ENCODE measurements at places on chromosomes 5 and 9.
A peak's percentile ranks its signal among the peaks of the same experiment; 100 is the strongest.

DNA sequence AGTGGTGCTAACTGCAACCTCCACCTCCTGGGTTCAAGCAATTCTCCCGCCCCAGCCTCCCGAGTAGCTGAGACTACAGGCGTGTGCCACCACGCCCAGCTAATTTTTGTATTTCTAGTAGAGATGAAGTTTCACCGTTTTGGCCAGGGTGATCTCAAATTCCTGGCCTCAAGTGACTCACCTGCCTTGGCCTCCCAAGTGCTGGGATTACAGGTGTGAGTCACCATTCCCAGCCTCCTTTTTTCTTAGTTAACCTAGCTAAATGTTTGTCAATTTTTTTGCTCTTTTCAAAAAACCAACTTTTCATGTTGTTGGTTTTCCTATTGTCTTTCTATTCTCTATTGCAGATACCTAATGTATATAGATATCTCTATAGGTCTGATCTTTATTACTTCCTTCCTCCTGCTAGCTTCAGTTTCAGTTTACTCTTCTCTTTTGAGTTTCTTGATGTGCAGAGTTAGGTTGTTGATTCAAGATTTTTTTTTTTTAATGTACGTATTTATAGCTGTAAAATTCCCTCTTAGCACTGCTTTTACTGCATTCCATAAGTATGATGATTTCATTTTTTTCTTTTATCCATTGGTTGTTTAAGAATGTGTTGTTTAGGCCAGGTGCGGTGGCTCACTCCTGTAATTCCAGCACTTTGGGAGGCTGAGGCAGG, 32.9 kb downstream of the FGD3 start:
- DNase-seq, result no peak

DNA sequence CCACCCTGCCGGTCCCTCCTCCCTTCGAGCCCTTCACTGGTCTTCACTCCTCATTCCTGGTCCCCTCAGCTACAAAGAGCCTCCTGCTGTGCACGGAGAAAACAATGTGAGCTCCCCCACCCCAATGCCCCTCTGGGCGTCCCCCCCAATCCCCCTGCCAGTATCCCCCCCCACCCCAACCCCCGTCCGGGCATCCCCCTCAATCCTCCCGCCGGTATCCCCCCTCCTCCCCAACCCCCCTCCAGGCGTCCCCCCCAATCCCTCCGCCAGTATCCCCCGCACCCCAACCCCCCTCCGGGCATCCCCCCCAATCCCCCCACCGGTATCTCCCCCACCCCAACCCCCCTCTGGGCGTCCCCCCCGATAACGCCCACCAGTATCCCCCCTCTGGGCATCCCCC, 42.8 kb downstream of the EXD3 start:
- DNase-seq, result no peak

DNA sequence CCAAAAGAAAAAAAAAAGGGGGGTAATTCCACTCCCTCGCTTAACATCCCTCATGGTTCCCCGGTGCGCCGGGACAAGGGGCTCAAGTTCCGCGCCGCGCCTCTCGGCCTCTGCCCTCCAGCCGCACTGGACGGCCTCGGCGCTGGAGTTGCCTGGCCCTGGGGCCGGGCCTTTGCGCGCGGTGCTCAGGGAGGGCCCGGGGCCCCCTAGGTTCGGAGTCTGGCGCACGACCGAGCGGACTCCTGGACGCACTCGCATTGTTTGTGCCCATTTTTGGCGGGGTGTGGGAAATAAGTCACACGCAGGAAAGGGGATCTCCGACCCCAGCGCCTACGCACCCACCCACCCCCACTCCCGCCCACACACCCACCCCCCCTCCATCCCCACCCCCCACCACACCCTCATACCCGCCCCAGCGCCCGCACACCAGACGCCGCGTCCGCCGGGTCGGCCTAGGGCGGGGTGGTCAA, 381 bp downstream of the MED22 start:
- peak; percentile 55 for DNase-seq

DNA sequence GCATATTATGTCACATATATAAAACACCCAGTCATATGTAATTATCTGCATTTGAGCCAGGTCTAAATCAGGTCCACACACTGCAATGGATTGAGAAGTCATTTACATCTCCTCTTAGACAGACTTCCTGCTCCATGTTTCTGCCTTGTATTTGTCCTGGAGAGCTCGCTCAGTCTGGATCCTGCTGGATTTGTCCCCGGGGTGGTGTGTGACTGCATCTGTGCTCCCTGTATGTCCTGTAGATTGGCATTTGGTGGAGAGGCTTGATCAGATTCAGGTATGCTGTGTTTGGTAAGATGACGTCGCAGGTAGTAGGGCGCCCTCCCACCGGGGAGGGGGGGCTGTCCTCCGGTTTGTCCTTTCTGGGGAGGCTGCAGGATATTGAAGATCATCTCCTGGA, 33.6 kb upstream of the IER5L start:
- DNase-seq, result no peak

DNA sequence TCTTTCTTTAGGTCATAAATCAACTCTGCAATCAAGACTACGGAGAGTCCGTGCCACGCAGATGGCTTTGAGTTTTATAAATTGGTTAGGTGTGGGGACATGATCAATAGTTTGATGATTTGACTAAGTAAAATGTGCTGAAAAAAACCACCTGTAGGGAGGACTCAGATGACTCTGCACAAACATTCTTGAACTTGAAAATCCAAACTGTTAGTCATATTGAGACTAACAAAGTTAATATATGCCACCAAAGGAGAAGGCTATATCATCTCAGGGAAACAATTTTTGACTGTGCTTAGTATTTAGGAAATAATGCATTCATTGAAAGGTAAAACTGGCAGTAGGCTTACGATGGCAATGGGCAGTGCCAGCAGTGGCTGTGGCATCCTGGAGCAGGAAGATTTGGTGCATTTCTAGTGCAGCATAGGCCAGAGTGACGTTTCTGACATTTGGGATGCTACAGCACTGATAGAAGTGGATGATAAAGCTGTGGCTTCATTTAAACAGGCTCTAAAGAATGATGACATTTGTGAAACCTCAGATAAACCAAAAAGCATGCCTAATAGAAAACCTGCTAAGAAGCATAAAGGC, 291.1 kb downstream of the MLLT3 start:
- no peak for DNase-seq

DNA sequence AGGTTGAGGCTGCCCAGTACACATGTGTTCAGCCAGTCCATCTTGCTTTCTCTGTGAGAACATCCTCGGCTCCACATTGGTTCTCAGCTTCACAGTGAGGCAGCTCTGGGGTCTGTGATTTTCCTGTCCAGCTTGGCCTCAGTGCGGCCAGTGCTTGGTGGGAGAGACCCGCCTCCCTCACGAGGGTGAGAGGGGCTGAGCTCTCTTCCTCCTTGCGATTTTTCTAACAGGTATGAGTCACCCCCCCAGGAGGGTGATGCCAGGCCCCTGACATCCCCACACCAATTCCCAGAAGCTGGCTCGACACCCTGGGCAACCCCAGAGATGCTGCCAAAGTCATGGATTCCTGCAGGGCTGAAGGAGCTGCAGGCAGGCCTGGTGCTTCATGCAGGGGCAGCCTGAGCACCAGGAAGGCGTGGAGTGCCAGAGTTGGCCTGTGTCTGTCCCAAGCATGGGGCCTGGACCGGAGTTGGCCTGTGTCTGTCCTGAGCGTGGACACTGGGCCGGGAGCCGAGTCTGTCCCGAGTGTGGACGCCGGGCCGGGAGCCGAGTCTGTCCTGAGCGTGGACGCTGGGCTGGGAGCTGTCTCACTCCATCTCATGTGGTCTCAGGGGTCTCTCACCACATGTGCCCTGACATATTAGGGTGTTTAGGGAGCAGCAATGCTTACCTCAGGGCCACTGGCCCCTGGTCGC, 408.6 kb upstream of the IRX4 start:
- DNase-seq, result no peak

DNA sequence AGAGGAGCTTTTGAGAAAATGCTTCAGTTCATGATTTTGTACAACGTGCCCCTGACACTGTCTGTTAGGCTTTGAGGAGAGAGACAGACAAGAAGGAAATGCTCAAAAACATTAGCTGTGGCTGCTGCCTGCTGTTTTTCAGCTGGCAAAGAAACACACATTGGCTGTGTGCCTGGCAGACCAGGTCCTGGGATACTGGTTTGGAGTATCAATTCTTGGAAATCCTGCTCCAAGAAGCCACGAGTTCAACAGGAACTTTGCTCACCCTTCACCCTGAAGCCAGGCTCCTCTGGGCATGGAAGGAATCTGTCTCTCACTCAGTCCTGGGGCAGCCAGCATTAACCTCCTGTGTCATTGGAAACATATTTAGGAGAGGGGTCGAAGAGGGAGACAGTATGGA, 245.5 kb downstream of the AUH start:
- no peak for DNase-seq

DNA sequence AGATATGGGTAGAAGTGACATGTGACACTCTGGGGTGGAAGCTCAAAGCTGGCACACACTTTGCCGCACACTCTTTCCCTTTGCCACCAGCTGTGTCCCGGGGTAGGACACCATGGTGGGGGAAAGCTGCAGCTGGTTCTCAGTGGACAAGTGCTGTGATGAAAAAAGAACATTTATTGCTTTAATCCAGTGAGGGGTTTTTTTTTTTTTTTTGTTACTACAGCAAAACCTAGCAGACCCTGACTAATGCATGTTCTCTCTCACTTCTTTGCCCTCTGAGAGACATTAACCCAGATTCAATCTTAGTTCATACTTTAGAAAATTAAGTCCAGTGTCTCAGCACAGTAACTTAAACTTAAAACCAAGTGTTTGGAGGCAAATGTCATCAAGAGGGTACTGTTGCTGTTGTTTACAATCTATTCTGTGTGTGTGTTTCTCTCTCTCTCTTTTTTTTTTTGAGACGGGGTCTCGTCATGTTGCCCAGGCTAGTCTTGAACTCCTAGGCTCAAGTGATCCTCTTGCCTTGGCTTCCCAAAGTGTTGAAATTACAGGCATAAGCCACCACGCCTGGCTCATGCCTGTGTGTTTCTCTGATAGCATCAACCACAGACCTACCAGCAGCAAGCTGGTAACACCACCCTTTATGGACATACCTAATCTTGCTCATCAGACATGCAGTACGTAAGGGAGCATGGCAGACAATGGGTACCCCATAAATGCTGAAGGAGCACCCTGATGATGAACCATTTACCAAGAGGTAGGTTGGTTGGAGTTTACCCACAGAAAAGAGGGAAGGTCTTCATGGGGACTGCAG, 84.7 kb upstream of the TBC1D2 start:
- DNase-seq, result no peak

- no peak for DNase-seq
These were observed 30.4 kb upstream of the TRIM14 start for GRCh38 chr9:98149422-98149821.

GRCh38 chr9:80797101-80797829, 892.1 kb downstream of the TLE1 start:
- DNase-seq, result no peak

DNA sequence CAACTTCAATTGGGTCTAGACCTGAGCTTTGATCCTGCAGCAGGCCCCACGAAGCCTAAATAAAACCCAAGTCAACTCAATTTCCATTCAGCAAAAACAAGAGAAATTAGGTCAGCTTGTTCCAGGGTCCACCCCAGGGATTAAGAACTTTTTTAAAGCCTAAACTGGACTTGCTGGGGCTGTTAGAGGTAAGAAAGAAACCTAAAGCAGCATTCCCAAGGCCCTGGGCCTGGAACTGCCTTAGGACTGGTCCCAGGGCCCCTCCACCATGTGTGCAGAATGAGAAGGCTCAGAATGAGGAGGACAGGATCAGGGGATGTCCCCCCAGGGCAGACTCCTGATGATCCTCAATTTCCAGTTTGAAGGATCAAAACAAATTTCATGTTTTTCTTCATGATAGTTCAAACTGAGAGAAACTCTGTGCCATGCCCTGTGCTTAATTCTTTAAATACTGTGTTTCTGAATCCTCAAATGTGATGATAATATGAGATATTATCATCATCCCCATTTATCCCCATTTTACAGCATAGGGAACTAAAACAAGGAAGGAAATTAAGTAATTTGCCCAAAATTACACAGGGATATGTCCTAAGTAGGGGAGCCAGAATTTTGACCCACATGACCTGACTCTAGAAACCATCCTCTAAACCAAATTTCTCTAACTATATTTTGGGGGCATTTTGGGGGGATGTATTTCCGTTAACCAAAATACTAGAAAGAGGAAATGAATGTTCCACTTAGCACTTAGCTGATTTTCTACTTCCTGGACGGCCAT, 64.5 kb downstream of the DENND1A start:
- no peak for DNase-seq

- no peak for DNase-seq
These were observed 48.1 kb downstream of the SPATA31C2 start for GRCh38 chr9:88090151-88090581.

DNA sequence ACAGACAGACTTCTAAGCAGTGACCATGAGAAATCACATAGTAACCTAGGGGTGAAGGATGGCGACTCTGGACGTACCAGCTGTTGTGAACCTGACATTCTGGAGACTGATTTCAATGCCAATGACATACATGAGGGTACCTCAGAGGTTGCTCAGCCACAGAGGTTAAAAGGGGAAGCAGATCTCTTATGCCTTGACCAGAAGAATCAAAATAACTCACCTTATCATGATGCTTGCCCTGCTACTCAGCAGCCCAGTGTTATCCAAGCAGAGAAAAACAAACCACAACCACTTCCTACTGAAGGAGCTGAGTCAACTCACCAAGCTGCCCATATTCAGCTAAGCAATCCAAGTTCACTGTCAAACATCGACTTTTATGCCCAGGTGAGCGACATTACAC, 38.0 kb upstream of the CCDC152 start:
- no peak for DNase-seq

DNA sequence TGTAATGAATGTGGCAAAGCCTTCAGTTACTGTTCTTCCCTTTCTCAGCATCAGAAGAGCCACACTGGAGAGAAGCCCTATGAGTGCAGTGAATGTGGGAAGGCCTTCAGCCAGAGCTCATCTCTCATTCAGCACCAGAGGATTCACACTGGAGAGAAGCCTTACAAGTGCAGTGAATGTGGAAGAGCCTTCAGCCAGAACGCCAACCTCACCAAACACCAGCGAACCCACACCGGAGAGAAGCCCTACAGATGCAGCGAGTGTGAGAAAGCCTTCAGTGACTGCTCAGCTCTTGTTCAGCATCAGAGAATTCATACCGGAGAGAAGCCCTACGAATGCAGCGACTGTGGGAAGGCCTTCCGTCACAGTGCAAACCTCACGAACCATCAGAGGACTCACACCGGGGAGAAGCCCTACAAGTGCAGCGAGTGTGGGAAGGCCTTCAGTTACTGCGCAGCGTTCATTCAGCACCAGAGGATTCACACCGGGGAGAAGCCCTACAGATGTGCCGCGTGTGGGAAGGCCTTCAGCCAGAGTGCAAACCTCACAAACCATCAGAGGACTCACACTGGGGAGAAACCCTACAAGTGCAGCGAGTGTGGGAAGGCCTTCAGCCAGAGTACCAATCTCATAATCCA, 6.8 kb downstream of the RPL12 start:
- DNase-seq, result no peak

DNA sequence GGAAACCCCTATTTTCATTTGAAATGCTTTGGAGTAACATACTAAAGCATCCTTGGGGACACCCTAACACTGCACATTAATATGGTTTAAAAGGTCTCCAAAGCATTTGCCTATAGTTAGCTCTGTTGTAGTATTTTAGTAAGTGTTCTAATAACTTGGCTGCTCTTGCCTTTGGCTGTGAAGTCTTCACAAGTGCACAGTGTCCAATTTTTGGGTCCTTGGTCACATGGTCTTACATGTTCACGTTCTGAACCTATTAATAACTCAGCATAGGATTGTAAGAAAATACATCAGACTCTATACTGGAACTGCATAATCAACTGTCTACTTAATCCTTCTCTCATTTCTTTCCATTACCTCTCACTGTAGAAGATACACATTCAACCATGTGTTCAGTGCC, 17.4 kb downstream of the ADAMTS19 start:
- no peak for DNase-seq

GRCh38 chr5:36334315-36334714, 32.6 kb upstream of the RANBP3L start:
- no peak for DNase-seq

GRCh38 chr9:80707120-80707519, 982.2 kb downstream of the TLE1 start:
- DNase-seq, result no peak

Measured in activated CD8-positive, alpha-beta memory T cell treated with anti-CD3 and anti-CD28 coated beads, Interleukin-2, amount 50 U/mL, for 4 hours (primary cell).